ENCODE measurements at places on chromosomes 7 and 10. TPM values are rescaled to one million over a fixed set of nuclear protein-coding genes. Genes with fewer than 3 reads are reported as not detected.

DNA sequence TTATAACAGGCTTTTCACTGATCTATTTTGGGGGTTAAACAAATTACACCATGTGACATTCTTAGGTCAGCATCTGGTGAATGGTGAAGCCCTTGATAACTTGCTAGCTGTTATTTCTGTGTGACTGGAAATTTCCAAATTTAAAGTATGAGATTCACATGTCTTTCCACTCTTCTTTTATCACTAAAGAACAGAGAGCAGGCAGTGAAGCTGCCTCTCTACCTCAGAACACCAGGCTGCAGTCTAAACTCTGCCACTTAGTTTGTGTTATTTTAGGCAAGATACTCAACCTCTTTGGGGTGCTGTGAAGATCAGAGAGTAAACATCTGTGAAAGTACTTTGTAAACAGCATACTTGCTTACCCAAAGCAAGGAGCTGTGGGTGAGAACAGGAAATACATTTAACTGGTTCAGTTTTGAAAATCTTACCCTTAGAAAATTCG is 15.5 kb upstream of the SP4 start:
- no peaks in the 10 kb centered on the region for H3K27me3 ChIP-seq
- H3K36me3 ChIP-seq, result no peaks in the 10 kb centered on the region
- DNase-seq, result no peak
- no peaks in the 10 kb centered on the region for H3K4me1 ChIP-seq
- no peak overlapping the region for H3K4me3 ChIP-seq

DNA sequence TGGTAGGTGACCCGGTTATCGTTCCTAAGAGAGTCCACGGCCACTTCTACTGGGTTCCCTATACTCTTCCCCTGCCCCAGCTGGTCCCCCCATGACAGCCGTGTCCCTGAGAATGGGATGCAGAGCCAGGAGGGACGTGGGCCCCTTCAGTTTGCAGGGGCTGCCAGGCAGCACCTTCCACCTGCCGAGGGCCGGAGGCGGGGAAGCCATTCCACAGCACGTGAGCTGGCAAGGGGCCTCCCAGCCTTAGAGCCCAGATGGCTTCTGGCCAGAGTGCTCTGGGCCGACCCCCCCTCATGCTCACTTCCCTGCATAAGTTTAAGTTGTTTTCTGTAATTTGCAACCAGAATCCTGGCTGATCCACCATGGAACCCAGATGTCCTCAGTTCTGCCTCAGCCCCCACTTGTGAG is 39.0 kb downstream of the DIP2C start:
- 0 out of 2 replicates have a peak overlapping the region, but pooled peaks have one; percentile 12 for H3K27ac ChIP-seq
- peaks cover 7% of the 10 kb centered on the region for H3K4me1 ChIP-seq
- H3K36me3 ChIP-seq, result no peaks in the 10 kb centered on the region
- no peaks in the 10 kb centered on the region for H3K27me3 ChIP-seq

Gene ZPBP
- total RNA-seq, result not detected

Gene GNAT3
- total RNA-seq, result not detected

Gene TEX47
- not detected for total RNA-seq

DNA sequence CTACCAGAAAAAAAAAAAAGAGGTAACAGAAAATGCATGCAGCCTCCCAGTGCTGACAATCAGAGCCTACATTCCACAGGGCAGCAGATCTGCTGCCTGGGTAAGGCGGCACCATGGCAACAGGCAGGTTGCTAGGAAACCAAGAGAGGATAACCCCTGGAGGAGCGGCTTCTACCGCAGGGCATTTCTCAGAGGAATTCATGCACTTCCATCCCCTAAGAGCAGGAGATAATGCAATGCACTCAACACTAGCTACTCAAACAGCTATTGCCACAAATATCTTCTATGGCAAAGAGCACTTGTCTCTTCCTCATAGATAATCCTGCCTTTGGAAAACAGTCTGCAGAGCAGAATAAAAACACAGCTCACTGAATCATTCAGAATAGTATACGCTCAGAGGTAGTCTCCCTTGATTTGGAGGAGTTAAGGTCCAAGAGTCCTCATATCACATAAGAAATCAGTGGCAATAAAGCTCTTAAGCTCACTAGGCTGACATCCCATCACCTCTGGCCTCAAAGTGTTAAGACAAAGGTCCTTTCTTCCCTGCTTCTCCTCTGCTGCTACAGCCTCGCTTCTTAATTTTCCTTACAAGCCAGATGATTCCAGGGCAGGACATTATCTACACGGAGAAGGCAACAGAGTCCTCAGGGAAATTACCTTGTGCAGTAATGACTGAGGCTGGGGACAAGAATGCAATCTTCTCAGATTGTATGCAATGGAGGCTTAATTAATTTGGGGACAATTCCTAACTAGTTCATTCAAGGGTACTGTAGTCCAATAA is 10.7 kb downstream of the PSAP start:
- H3K36me3 ChIP-seq, result 0 out of 2 replicates have a peak, but pooled peaks cover 3% of the 10 kb centered on the region
- H3K4me1 ChIP-seq, result peaks cover 100% of the 10 kb centered on the region
- H3K27ac ChIP-seq, result peak overlapping the region; percentile 92
- H3K27me3 ChIP-seq, result no peaks in the 10 kb centered on the region

Gene CHAT
- total RNA-seq, result not detected

DNA sequence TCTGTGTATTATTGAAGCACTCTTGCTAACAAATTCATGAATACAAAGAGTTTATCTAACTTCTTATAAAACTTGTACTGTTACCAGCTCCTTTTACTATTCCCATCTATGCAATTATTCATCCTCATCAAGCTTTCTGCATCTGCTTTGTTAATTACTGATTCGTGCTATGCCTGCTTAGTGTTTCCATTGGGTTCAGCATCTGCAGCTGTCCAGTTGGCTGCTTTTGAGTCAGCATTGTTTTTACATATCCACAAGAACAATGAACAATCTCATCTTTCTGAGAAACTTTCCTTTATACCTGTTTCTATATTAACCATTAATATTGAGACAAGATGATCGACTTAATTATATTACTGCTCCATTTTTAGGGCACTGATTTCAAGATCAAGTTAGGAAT is 19.6 kb upstream of the ANLN start:
- H3K4me1 ChIP-seq, result peaks cover 28% of the 10 kb centered on the region
- peak overlapping the region; percentile 3 for H3K27ac ChIP-seq
- H3K27me3 ChIP-seq, result no peaks in the 10 kb centered on the region

Gene MEOX2
- total RNA-seq, result not detected

Gene CPEB3
- 2.4 TPM for total RNA-seq
